ENCODE measurements at places on chromosomes 3 and 15.

DNA sequence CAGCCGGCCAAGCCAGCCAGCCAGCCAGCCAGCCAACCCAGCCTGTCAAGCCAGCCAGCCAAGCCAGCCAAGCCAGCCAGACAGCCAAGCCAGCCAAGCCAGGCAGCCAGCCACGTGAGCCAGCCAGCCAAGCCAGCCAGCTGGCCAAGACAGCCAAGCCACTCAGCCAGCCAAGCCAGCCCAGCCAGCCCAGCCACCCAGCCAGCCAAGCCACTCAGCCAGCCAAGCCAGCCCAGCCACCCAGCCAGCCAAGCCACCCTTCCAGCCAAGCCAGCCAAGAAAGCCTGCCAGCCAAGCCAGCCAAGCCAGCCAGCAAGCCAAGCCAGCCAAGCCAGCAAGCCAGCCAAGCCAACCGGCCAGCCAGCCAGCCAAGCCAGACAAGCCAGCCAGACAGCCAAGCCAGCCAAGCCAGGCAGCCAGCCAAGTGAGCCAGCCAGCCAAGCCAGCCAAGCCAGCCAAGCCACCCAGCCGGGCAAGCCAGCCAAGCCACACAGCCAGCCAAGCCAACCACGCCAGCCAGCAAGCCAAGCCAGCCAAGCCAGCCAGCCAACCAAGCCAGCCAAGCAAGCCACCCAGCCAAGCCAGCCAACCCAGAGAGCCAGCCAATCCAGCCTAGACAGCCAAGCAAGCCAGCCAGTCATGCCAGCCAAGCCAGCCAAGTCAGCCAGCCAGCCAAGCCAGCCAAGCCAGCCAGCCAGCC lies 199.5 kb downstream of the GOLGA6L6 start:
- DNase-seq, result no peak

- no peak for DNase-seq
These were observed 962 bp downstream of the NMNAT3 start for GRCh38 chr3:139676632-139677387.

- DNase-seq, result no peak
These were observed 83.6 kb upstream of the TSEN2 start for GRCh38 chr3:12400616-12401194.

DNA sequence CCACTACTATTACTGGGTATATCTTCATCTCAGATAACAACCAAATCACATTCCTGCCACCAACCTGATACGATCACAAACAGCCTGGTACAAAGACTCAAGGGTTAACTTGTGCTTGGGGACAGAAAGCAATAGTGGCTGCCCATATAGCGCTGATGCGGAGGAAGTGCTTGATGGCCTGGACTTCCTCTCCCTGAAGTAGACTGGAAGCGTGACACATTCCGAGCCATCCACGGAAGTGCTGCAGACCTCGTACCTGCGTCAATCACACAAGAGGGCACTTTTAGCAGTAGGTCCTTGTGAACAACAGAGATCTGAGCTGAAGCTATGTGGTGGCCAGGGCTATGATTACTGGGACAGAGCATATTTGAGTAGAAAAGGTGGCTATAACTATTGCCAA lies 17.3 kb upstream of the C3orf62 start:
- DNase-seq, result no peak

DNA sequence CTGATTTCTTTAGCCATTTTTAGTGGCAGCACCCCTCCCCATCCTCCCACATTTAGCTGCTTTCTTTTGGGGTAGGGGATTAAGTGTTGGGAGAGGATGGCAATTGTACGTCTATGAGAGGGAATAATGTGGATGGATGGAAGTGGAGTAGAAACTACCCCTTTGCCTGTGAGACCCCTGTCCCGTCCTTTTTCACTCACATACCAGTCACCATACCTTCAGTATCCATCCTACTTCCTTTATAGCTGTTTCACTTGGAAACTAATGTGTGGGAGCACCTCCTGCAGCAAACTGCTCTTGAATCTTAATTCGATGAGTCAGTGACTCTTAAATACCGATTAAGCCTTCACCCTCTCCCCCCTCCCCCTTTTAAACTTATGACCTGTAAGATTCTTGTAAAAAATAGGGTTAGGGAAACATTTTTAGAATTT lies 730 bp downstream of the SPRED1 start:
- DNase-seq, result no peak

DNA sequence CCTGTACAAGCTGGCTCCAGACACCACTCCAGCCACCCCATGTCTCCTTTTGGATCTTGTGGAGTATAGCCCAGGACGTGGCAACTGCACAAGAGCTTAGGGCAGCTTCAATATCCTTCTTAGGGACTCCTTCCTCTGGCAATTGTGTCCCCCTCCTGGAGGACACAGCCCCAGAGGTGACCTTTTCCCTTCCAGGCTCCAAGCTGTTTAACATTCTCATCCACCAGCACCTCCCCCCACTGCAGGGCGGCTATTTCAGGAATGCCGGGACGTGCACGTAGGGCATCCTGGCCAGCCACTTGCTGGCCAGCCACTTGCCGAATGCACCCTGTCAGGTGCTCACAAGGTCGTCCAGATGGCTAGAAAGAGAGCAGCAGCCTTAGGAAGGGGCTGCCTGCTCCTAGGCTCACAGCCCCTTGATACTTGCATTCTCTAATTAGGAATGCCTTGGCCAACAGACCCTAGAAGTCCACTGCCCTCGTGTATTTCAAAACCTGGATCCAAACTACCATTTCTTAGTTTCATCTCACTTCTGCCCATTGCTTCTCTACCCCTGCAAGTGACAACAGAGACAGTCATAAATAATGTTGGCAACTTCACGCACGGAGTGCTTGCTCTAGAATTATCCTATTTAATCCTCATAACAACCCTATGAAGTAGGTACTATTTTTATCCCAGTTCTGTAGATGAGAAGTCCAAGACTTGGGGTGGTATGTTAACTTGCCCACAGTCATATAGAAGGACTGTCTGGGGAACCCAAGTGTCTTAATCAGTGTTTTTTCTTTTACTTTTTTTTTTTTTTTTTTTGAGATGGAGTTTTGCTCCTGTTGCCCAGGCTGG lies 24.5 kb upstream of the IDH2 start:
- DNase-seq, result no peak

GRCh38 chr3:37400945-37401344 lies 226.6 kb upstream of the LRRFIP2 start:
- DNase-seq, result no peak

GRCh38 chr15:71802770-71803169 lies 7.6 kb upstream of the NR2E3 start:
- DNase-seq, result no peak

All from activated T-cell treated with anti-CD3 and anti-CD28 coated beads, Interleukin-2, amount 50 U/mL, for 4 hours (primary cell).